ENCODE measurements at places on chromosomes 3 and 15.
A peak's percentile ranks its signal among the peaks of the same experiment; 100 is the strongest.

- DNase-seq, result no peak
Observed at GRCh38 chr3:160986069-160986468, 119.1 kb downstream of the B3GALNT1 start.

DNA sequence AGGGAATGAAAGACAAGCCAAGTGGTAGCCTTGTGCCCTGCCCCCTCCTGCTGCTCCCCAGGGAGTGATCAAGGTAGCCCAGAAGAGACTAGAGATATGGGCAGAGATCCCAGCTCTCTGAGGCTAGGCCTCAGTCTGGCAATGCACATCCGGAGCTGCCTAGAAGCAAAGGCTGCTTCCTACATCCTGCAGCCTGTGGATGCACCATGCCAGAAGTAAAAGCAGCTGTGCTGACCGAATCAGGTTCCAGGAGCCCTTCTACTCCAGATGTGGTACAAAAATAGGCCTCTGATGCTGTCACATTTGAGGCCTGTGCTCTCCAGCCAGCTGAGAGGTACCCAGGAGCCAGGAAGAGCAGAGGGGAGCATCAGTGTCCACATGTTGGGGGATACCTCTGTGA is 16.0 kb downstream of the TRAIP start:
- no peak for DNase-seq

DNA sequence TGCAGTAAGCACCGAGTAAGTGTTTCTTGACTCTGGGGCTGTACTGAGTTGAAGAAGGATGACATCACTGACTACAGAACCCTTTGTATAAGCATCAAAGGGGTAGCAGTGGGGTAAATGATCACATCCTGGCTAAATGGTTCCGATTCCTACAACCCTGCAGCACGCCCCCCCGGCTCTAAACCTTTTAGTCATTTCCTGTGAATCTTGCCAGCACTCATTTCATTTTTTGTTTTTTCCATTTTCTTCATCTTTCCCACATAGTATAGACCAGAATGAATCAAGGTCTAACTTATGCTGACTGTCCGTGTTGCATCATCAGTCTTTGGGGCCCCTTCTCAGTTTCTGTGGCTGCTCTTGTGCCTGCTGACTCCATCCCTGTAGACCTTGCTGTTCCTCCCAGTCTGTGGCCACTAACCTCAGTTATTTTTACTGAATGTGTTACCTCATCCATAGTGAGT is 383.1 kb upstream of the TPRG1 start:
- peak; percentile 37 for DNase-seq

DNA sequence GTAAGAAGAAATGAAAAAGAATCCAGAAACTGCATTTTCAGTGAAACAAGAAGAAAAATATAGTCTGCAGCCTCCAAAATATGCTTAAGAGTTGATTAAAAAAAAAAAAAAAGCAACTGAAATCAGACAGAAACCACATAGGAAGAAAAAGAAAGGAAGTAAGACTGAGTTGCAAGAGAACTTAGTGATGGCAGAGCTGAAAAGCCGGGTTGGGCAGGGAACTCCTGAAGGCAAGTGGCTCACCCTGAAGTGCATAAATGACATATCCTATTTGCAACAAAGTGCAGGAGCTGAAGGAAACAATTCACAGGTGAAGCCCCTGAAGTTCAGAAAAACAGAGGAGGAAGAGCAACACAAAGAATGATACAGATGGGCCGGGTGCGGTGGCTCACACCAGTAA is 108.8 kb upstream of the SLC25A36 start:
- no peak for DNase-seq

GRCh38 chr3:147410526-147411237 is 1.5 kb downstream of the ZIC1 start:
- DNase-seq, result no peak
